ENCODE measurements at places on chromosomes 2 and 18.

DNA sequence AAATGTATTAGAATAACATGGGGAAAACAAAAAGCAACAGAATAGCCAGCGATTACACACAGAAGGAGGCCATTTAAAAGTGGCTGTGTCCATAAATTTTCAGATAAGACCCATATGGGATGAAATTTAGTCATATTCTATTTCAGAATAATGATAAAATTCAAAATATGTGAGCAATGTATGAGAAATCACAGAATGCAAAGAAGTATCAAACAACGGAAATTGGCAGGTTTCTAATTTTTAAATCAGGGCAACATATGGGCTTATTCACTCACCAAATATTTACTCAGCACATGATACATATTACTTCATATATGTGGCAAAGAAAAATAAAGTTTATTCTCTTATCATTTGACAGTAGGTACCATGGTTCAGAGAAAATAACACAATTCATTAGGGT lies 208.5 kb downstream of the GRB14 start:
- no peak for DNase-seq

- no peak for DNase-seq
Observed at GRCh38 chr18:29271501-29271900, 1094.6 kb upstream of the CDH2 start.

GRCh38 chr2:99545604-99546003 lies 55.8 kb upstream of the REV1 start:
- no peak for DNase-seq

DNA sequence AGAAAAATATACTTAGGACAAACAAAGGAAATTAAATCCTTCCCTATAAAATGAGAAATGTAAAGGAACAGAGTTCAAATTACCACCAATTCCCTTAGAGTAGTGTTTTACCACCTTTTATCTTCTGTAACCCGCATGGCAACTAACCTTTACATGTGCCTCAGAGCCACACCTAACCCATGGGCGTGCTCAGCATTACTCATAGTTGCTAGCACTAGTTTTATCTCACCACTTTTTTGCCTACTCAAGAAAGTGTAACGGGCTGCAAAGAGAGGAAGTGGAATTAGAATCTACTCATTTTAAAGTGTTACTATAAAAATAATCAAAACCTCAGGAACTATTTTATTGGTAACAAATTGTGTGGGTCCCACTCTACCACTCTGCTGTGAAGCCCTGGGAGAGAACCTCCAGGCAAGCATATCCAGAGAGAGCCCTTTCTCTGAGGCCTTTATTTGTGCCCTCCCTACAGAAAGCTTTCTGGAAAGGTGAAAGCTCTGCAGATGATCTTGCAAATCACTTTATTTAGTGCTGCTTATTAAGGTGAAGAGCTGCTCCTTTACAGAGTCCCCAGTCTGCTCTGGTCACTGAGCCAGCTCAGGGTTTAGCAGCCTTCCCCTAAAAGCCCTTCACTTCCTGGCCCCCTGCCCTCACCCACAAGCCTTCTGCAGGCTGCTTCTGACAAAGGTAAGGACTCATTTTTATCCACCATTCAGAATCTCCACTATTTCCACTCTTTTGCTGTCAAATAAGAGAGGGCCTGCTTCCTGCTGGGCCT lies 98.8 kb downstream of the TRABD2A start:
- no peak for DNase-seq

- no peak for DNase-seq
Observed at GRCh38 chr2:238161291-238162051, 2.7 kb downstream of the ERFE start.

DNA sequence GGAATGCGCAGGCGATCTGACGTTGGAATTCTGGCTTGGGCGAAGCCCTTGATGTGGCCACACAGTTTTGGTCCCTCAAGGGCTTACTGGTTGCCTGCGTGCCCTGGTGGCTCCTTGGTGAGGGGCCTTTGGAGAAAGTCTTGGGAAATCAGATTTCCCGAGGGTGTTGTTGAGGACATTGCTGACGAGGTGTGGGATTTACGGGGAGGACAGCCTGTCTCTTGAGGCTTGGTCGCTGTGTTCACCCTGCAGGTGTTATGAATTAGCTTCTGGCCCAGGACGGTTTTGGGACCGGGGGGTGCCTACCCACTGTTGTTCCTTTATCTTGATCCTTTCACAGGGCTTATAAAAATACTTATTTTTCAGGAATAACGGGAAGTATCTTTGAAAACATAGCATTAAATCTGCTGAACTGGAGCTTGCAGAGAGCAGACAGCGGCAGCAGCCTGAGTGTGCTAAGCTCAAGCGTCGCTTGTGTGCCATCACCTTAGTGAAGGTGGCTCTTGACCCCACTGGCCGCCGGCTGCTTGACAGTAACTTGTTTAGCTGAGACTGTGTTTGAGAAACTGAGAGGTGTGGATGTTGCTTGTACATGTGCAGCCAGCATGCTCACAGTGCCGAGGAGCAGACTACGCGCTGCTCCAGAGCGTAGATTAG lies 4.2 kb downstream of the CTDP1 start:
- DNase-seq = no peak

DNA sequence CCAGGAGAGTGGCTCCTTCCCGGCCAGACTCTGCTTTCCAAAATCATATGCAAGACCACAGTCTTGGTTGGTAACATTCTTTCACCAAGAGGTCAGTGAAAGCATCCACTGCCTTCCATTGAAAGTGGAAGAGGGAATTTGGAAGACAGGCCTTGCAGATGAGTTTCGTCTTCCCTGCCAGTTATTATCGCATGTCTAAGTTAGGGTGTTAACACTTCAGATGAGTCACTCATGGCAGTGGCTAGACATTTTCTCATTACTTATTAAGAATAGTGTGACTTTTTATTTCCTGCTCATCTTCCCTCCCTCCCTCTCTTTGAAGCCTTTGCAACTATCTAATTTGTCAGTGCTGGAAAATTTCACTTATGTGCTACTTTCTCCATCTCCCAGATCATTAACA lies 102.9 kb upstream of the EPB41L3 start:
- no peak for DNase-seq

DNA sequence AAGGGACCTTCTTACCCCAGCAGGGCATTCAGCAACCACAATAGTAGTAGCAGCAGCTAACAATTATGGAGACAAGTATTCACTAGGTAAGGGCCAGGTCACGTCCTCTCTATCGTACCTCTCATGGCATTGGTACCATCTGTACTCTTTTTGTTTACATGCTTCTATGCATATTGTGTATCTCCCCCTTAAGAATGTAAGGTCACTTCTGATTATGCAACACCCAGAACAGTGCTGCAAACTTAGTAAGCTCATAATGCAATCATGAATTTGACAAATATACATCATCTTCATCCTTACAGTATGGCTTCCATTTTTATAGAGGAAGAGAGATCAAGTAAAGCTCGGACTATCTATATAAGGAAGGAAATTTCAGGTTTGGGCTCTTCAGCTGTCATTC lies 46.1 kb downstream of the SPRED2 start:
- no peak for DNase-seq

GRCh38 chr2:231991664-231992063 lies 30.2 kb downstream of the DIS3L2 start:
- no peak for DNase-seq

- no peak for DNase-seq
Observed at GRCh38 chr2:199191461-199191860, 266.3 kb downstream of the SATB2 start.

- no peak for DNase-seq
Observed at GRCh38 chr2:95388091-95388692, 14.3 kb upstream of the FAHD2A start.

- no peak for DNase-seq
Observed at GRCh38 chr2:24058564-24059271, 9.2 kb downstream of the FKBP1B start.

DNA sequence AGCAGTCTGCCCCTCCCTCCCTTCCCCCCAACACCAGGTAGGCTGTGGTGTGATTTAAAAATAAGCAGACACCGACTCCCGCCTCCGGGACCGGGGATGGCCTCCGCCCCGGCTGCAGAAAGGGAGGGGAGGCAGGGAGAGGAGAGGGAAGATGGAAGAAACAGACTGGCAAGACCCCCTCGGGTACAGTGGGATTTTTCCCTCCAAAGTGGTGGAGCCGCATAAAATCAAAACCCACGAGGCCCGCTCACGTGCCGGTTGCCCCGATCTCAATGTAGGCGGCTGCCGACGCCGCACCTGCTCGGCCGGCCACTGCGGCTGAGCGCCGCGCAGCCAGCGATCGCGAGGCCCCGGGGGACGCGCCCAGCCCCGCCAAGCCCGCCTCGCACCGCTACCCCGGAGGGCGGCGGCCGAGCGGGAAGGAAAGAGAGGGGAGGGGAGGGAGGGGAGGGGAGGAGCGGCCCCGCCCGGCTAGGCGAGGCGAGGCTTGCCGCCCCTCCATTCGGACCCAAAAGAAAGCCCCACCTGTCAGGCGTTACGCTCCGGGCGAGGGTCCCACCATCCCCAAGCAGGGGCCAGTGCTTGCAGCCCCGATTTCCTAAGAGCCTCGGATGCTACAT lies 811 bp downstream of the ADD2 start:
- DNase-seq = no peak

DNA sequence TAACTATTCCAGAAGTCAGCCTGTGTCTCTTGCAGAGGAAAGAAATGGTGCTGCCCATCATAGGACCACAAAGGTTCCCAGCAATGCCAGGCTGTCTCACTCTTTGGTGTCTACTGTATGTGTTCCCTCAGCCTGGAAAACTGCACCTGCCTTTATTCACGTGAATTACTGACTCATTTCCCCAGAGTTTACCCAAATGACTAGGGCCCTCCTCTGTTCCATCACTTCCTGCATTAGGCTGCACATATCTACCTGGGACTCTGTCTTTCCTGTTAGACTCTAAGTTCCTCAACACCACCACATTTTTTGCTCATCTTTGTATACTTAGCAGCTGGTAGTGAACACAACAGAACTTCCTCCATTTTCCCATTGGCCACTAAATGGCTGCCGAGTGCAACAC lies 188.3 kb downstream of the FHOD3 start:
- DNase-seq = no peak

GRCh38 chr18:13260935-13261640 lies 42.5 kb downstream of the LDLRAD4 start:
- DNase-seq = no peak

DNA sequence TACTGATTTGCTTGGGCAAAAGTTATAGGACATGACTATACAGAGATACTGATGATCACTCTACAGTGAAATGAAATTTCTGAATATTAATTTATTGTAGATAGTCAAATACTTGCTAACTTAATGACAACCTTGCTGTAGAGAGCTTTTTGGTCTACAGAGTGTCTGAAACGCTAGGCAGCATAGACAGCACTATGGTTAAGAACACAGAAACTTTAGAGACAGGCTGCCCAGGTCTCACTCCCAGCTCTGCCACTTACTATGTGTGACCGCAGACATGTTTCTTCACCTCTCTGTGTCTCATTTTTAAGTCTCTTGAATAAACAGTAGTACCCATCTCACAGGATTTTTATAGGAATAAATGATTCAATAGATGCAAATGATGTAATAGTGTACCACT lies 247.0 kb downstream of the TCF4 start:
- no peak for DNase-seq

GRCh38 chr2:178204977-178205376 lies 10.7 kb downstream of the OSBPL6 start:
- DNase-seq = no peak
